ENCODE measurements at places on chromosomes 6 and 20.

DNA sequence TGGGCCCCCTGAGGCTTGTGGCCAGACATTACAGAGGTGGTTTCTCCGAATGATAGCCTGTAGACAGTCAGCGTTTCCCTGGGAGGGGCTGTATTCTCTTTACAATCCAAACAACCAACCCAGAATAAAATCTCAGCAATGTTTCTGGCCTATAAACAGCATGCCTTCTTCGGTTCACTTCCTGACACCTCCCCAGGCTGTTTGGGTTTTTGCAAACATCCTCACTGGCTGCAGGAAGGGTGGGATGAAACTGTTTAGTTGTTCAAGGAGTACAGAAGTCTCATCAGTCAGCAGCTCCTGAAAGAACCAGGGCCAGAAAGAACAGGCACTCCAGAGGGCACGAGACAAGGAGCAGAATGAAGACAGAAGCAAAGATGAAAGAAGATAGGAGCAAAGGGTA lies 350.0 kb downstream of the QKI start:
- no peak for DNase-seq

GRCh38 chr6:136716917-136717715 lies 75.2 kb downstream of the MAP3K5 start:
- no peak for DNase-seq

- DNase-seq, result no peak
Measured at GRCh38 chr6:81216668-81217067, 535.8 kb downstream of the TENT5A start.

- DNase-seq, result peak; percentile 79
Measured at GRCh38 chr6:26556263-26557070, 18.3 kb downstream of the HMGN4 start.

DNA sequence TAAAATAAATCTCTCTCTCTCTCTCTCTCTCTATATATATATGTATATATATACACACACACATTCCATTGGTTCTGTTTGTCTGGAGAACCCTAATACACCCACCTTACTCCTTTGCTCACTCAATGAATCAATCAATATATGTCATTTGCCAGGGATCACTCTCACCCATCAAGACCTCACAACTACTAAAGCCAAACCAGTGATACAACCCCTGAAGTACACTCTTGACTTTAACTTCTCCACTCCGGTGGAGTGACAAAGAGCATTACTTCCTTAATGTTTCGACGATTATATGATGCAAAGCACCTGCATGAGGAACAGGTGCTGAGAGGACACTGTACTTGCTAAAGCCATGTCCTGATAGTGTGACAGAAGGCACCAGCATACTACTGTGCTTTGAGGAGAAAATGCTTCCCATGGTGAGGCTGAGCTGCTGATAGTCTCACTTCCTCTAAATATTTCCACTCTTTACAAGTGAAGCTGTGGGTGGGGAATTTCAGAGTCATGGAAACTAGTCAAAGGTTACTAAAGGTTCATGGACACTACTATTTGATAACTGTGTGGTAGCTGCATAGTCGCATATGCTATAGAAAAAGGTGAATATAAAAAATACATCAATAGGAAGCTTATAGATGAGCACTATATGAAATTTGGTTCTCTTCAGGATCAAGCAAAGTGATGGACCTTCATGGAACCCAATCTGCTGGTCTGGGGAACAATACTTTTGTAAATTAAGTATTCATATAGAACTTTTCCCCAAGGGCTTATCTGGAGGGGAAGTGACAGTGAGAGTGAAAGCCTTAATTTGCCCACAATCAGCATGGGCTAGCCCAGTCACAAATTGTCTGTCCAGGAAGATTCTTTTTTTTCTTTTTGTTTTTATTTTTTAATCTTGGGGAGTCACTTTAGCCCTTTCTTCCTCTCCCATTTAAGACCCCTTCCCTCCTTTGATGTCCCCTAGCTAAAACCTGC lies 141.9 kb upstream of the NEDD9 start:
- DNase-seq, result no peak

DNA sequence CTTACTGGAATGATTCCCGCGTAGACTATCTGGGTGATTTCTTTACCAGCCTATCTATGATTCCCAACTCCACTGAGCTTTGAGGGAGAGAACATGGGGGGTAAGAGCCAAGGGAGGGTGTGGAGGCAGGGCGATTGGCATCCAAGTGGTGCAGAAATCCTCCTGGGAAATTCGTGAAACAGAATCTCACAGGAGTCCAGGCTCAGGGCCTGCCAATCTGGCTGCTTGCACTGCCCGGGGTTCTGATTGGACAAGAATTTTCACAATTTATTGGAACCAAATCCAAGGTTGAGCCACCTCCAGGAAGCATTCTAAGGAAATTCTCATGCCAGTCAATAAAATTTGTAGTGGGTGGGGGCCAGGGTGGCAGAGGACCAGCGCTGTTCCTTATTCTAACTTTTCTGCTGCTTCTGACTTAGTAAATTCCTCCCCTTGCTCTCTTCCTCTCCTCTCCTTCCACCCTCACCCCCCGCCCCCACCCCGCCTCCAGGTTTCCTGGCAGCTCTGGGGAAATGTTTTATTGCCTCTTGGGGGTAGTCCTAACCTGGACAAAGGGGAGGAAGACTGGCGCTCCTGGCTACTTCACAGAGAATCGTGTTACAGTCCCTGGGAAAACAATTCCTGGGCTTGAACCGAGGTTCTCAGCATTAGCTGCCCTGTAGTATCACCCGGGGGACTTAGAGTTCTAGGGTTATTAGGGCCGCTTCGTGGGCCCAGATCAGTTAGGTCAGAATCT lies 3.1 kb downstream of the BMP6 start:
- no peak for DNase-seq

DNA sequence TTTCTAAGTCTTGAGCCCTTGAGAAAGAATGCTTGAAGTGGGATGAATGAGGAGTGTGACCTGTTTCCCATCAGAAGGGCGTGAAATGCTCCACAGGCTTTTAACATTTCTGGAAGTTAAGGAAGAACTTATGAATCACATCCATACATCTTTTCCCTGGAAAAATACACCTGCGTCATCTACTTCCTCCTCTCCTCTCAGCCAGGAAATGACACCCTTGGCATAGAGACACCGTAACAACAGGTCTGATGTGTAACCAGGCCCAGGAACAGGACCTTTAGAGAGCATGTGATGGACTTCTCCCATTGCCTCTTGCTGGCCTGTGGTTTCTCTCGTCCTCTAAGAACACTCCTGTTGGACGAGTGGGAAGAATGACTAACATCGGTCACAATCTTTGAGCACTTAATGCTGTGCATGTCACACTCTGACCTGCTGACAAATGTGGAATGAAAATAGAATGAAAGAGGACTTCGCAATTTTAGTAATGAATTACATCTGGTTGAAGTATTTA lies 28.5 kb upstream of the CITED2 start:
- peak; percentile 47 for DNase-seq

DNA sequence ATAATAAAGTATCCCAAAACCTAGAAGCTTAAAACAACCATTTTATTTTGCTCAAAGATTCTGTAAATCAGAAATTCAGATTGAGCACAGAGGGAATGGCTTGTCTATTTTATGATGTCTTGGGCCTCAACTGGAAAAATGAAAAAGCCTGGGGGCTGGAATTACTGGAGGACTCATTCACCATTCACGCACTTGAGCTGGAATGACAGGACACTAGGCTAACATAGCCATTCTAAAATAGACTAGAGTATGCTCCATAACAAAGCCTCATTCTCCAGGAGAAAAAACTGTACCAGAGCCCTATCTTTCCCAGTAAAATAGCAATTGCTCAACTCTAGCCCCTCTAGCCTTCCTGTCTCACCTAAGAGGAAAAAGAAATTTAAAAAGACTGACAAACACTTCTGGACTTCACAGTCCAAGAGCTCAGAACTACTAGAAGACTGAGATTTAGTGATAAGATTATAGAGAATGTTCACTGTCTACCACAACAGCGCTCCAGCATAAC lies 145.4 kb upstream of the BTBD3 start:
- DNase-seq, result no peak

GRCh38 chr6:166484863-166485262 lies 101.6 kb downstream of the RAMACL start:
- DNase-seq, result no peak

- DNase-seq, result no peak
Measured at GRCh38 chr20:45832619-45833018, 980 bp upstream of the SNX21 start.

DNA sequence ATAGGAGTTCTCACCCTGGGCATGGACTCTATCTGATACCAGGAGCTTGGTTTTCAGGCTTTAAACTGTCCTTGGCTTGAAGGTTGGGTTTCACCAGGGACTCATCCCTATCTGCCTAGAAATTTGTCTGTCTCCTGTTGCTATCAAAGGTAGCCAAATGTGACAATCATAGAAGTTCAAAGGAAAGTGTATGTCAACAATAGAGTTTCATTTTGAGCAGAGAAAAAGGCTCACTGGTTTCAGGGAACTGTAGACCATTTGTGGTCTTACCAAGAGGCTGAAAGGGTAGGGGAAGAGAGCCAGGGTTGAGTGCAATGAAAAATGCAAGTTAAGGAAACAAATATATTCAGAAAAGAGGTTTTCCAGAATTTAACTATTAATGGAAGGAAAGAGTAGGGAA lies 966.8 kb upstream of the CITED2 start:
- no peak for DNase-seq

GRCh38 chr6:3650076-3650958 lies 101.2 kb downstream of the PXDC1 start:
- no peak for DNase-seq

DNA sequence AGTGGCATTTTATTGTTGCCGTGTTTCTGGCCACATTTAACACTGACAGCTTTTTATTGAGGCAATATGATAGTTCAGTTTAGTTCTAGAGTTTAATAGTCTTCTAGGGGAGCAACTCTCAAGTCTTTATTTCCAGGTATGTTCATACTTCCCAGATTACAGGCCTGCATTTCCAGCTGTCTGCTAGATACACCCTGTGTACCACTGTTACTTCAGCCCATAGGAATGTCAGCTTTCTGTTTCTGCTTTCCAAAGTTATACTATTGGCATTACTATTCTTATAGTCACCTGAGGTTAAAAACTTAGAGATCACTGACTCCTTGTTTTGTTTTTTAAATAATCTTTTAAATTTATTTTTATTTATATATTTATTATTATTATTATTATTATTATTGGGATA lies 7.6 kb downstream of the ZNF451 start:
- peak; percentile 39 for DNase-seq

- DNase-seq, result no peak
Measured at GRCh38 chr6:152232501-152233151, 404.5 kb downstream of the SYNE1 start.

- no peak for DNase-seq
Measured at GRCh38 chr6:43983632-43984031, 143.6 kb downstream of the MRPL14 start.

DNA sequence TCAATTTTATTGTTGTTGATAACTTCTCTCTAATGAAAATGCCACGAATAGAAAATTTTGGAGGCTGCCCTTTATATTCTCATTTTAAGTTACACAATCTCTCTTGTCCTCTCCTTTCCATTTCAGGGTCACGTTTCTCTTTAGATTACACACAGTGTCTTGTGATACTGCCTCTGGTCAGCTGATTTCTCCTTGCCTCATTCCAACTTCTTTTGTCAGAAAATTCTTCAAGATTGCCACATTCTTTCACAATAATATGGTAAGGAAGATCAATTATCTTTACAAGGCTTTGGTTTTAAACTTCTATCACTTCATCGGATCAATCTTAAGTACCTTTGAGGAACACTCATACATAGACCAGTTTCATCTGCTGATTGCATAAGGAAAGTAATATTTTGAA lies 370.3 kb downstream of the RFPL4B start:
- no peak for DNase-seq

DNA sequence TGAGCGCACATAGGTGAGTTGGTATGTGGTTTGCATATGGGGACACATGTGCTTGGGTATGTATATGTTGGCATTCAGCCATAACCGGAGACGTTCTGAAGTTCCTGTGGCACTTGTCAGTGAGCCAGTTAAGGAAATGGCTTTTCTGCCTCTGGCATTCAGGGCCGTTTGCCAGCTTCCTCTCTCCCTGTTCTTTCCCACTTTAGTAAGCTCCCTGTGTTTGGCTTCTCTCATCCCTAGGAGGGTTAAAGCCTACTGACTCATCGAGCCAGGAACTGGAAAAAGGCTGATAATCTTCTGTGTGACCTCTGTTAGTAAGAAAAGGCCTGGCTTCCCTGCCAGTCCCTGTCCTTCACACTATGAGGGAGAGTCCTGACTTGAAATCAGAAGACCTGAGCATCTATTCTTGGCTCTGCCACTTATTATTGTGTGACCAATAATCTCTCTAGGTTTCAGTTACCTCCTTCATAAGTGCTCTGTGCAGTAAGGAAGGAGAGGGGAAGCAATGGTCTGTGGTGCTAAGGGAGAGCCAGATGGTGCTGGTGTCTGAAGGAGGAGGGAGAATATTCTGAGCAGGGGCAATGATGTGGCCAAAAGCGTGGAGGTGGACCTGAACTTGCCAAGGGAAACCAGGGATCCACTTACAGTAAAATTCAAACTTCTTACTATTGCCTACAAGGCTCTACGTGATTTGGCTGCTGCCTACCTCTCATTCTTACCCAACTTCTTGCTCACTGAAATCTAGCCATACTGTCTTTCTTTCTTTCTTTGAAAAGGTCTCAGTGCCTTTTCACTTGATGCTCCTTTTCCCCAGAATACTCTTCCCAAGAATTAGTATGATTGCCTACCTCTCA lies 31.4 kb downstream of the ACSS2 start:
- DNase-seq, result peak; percentile 98

GRCh38 chr6:112036088-112036637 lies 17.7 kb upstream of the CCN6 start:
- DNase-seq, result peak; percentile 37

- peak; percentile 98 for DNase-seq
Measured at GRCh38 chr20:19817017-19817416, 59.0 kb downstream of the RIN2 start.

DNA sequence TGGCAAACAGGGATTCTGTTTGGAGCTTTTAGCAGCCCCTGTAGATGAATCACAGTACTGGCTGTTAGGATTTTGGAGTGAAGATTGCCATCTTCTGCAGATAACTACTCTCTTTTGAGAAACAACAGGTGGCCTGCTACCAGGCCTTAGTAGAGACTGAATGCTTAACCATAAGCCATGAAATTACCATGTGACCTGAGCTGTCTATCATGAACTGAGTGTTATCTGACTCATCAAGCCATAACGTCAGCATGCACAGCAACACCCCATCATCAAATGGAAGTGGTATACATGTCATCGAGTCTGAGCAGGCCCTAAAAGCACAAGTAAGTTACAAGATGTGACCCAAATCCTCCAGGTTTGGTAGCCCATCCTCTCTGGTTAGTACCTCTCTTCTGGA lies 132.6 kb downstream of the GPR63 start:
- peak; percentile 75 for DNase-seq

GRCh38 chr20:22308934-22309333 lies 275.4 kb downstream of the FOXA2 start:
- DNase-seq, result no peak

GRCh38 chr6:53517021-53517420 lies 27.9 kb downstream of the GCLC start:
- DNase-seq, result peak; percentile 67

All from epithelial cell of esophagus (primary cell).